ENCODE measurements at places on chromosomes 4 and X.

DNA sequence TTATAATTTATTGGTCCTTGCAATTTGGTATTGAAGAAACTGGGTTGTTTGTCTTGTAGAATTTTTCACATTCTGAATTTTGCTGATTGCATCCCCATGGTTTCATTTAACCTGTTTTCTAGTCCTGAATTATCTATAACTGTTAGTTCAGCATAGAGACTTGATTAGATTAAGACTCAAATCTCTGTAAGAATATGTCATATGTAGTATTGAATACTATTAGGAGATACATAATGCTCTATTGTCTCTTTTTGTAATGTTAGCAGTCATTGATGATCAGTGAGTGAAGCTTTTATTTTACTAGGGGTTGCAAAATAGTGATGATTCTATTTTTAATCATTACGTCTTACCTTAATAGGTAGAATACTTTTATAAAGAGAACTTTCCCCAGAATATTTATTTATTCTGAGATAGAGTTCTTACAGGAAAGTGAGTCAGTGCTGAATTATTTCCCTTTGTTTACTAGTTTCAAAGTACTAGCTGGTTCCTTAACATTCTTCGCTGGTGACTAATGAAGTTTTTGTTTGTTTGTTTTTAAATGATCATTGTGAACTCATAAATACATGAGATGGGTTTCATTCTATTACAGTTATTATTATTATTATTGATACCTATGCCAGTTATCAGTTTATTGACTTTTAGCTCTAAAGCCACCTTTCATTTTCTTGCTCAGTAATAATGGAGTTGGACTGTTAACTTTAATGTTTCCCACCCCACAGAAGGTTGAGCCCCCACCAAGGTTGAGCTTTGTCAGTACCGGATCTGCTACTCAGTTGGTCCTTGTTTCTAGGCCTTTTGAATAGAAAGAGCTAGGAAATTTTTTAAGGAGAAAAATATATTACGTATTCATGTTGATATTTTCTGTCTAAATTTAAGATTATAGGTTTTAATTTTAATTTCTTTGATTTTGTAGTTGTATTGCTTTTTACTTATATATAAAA lies 102.3 kb downstream of the LARP1B start:
- DNase-seq, result no peak

DNA sequence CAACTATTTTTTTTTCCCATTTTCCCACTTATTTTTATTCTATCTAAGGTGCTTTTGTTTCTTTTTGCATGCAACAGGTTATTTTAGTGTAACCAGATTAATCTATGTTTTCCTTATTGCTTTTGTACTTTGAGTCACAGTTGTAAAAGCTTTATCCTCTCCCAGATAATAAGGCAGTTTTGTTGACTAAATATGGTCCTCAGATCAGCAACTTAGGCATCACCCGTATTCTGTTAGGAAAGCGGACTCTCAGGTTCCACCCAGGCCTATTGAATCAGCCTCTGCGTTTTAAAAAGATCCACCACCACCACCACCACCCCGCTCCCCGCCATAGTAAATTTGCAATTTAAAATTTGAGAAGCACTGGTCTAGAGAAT lies 58.6 kb upstream of the USP9X start:
- DNase-seq, result no peak

GRCh38 chr4:8697826-8698225 lies 105.3 kb downstream of the CPZ start:
- DNase-seq, result no peak

GRCh38 chr4:186294160-186294559 lies 28.2 kb downstream of the F11 start:
- no peak for DNase-seq
